ENCODE measurements at places on chromosomes 5 and 9.

GRCh38 chr5:126370796-126371718 is 52.2 kb upstream of the GRAMD2B start:
- peak; percentile 42 for DNase-seq

GRCh38 chr5:121164632-121165031 is 687.0 kb upstream of the FTMT start:
- DNase-seq, result no peak

DNA sequence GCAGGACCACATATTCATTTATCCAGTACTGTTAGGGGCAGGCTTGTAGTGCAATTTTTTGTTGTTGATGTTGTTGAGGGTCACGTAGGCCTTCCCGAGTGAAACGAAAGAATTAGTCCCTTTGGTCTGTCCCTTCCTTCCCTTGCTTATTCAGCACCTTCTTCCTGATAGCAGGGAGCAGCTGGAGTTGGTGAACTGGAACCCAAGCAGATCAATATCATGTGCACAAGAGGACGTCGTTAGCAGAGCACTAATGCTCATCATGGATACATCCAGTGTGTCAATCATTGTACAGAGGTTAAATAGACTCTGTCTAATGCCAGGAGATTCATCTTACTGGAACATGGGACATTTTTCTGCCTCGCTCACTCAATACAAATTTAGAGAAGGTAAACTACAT is 33.0 kb upstream of the MAP1B start:
- no peak for DNase-seq

GRCh38 chr5:21168557-21168956 is 1180.6 kb upstream of the CDH18 start:
- DNase-seq, result no peak

DNA sequence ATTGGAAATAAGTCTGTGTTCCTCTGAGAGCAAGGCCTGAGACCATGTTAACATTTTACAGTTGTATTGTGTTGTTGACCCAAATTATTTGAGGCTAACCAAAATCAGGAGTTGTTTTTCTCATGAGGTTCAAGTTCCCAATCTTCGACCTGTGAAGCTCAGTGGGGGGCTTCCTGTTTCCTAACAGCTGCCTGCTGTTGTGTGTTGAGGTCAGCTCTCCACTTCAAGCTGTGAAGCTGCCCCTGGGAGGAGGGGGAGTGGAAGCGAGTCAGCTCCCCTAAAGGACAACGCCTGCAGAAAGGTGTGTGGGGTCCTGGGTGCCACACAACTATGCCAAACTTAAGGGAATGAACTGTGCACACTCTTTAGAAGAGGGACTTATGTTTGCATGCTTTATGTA is 295.5 kb downstream of the IRX1 start:
- no peak for DNase-seq

GRCh38 chr9:125513303-125513667 is 193.7 kb downstream of the MAPKAP1 start:
- no peak for DNase-seq

DNA sequence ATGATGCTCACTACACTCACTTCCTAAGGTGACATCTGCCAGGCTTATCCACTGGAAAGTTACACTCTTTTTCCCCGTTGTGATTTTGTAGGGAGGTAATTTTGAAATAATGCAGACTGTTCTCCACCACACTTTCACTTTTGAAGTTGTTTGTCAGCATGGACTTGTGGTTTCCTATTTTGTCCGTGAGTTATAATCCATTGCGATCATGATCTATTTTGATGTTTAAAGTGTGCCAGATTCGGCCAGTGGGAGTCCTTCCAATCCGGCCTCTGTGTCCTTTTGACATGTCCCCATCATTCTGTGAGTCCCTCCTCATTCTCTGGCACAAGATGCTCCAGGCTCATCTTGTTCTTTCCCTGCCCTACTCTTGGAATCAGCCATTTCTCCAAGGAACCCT is 211.3 kb upstream of the KLF4 start:
- DNase-seq, result no peak

DNA sequence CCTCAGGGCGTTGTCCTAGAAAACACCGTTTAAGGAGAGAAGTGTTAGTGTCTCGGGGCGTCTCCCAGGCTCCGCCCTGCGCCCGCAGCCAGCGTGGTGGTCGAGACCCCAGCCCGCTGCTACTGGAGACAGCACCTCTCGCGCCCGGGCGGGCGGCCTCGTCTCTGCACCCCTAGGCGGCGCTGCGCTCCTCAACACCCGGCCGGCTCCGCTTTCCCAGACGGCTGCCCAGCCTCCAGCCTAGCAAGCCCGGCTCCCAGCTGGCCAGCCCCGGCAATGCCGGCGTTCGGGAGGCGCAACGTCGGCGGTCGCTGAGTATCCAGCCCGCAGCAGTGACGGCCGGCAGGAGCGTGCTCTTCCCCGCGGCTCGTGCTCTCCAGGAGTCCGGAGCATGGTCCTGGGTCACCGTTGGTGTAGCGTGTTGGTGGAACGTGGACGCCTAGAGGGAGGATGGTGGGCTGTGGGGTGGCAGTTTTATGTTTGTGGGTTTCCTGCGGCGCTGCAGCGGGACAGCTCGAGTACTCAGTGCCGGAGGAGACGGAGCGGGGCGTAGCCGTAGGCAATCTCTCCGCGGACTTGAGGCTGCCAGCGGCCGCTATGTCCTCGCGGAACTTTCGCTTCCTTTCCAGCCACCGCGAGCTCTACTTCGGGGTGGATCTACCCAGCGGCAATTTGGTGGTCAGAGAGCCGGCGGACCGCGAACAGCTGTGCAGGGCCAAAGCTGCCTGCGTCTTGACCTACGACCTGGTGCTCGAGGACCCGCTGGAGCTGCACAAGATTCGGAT is 536 bp downstream of the PCDHAC1 start:
- DNase-seq, result peak; percentile 75

DNA sequence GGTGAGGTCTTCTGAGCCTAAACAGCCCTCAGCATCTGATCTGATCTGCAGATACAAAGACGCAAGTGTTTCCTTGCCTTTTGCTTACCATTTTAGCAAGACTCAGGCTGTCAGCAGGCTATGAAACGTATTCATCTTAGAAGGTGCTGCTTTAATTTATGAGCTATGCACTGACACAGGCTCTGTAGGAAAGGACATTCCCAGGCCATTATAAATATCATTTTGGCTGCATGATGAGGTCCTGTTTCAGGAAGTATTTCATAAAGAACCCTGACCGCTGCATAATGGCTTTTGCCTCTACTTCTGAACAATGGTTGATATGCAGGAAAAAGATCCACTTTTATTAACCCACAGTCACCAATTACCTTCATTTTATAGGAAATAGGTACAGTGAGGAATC is 98.4 kb upstream of the CAST start:
- peak; percentile 27 for DNase-seq

- DNase-seq, result no peak
These were observed 4.6 kb downstream of the PTCH1 start for GRCh38 chr9:95511952-95512708.

GRCh38 chr5:1748845-1749244 is 50.8 kb downstream of the MRPL36 start:
- no peak for DNase-seq

DNA sequence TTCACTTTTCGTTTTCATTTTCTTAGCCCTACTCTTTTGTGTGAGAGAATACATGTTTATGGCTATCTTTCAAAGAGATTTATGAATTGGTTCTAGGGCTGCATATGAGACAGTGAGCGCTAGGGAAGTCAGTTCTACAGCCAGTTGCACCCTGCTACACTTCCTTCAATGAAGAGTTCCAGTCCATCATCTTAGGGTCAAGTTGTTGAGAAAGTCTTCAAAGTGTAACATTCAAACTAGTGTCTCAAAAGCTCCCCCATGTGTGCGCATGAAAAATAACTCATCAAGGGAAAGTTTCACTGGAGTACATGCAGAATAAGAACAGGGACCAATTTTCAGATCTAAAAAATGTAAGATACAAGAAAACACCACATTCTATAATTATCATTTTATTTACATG is 317.2 kb downstream of the DEPDC1B start:
- peak; percentile 41 for DNase-seq

DNA sequence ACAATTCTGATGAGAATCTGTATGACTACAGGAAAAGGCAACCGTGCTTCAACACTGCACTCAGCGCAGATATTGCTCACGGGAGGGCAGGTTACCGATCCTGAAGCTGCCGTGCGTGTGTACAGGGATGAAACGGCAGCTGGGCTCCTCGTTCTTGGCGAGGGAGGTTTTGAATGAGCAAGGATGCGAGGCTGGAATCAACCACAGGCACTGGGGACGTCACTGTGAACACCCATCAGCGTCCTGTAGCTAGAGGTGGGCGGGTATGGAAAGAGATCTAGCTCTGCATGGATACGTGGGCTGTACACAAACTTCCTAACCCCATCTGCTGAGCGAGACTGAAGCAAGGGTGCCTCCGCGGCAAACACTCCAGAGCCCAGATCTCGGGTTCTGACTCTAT is 84.3 kb upstream of the COL5A1 start:
- no peak for DNase-seq

DNA sequence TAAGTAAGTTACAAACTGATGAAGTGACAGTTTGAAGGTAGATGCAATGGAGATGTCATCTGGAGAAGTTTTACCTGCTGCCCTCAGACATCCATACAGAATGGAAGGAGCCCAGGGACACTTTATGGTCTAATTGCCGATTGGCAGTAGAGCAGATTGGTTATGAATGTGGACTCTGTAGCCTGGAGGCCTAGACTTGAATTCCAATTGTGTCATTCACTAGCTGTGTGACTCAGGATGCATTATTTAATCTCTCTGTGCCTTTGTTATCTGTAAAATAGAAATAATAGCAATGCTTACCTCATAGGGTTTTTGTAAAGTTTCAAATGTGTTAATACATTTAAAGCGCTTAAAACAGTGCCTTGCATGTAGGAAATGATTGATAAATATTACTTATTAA is 5.2 kb upstream of the TCERG1 start:
- DNase-seq, result no peak

DNA sequence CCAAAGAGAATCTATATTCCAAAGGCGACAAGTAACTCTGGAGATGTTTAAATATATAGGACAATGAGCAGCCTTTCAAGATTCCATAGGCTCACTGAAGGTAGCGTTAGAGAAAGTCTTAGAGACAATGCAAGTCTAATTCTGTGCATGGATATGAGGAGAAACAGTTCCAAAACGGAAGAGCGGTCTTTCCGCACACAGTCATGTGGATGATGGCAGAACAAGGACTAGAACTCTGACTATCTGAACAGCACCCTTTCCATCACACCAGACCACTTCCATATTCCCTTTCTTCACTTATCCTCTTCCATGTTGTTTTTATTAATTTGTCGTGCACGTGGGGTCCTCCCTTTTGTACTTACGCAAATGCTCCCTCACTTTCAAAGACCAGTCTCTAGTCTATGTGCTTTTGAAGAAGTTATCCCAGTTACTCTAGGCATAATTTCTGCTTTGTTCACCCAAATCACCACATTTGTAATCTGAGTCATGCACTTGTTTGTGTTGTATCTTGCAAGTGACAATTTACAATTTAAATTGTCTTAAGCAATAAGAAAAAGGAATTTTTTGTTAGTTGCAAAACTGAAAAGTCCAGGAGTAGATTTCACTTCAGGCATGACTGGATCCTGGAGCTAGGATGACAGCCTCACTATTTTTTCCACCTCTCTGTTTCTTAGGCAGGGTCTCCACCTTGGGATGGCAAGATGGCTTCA is 116.0 kb upstream of the ADRA1B start:
- no peak for DNase-seq

DNA sequence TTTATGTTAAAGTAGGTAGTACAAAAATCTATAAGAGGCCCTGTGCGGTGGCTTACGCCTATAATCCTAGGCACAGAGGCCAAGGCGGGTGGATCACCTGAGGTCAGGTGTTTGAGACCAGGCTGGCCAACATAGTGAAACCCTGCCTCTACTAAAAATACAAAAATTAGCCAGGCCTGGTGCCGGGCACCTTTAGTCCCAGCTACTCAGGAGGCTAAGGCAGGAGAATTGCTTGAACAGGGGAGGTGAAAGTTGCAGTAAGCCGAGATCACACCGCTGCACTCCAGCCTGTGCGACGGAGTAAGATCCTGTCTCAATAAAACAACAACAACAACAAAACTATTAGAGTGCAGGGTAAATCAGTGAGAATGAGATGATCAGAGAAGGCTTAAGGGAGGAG is 634.5 kb downstream of the NR2F1-AS1 start:
- no peak for DNase-seq

DNA sequence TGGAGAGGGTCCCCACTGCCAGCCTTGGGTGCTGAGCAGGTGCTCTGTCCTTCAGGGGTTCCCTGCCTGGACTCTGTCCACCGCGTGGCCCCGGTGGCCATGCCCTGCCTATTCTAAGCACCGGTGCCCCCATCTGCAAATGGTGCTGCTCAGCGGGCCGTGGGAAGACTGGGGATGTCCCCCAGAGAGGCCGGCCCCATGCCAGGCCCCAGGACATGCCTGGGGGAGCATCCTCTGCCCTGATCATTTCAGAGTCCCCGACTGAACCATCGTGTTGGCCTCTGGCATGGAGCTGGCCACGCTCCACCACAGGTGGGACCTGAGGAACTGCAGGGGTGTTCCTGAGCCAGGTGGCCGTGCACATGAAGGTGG is 64.7 kb downstream of the RXRA start:
- DNase-seq, result no peak

GRCh38 chr5:38794986-38795385 is 50.8 kb upstream of the OSMR start:
- no peak for DNase-seq

DNA sequence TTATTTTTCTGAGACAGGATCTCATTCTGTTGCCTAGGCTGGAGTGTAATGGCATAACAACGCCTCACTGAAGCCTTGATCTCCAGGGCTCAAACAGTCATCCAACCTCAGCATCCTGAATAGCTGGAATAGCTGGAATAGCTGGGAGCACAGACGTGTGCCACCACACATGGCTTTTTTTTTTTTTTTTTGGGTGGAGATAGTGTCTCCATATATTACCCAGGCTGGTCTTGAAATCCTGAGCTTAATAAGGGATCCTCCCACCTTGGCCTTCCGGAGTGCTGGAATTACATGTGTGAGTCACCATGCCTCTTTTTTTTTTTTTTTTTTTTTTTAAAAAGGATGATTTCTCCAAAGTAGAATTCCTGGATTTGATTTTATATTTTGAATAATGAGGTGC is 60.7 kb downstream of the NSD1 start:
- peak; percentile 98 for DNase-seq

DNA sequence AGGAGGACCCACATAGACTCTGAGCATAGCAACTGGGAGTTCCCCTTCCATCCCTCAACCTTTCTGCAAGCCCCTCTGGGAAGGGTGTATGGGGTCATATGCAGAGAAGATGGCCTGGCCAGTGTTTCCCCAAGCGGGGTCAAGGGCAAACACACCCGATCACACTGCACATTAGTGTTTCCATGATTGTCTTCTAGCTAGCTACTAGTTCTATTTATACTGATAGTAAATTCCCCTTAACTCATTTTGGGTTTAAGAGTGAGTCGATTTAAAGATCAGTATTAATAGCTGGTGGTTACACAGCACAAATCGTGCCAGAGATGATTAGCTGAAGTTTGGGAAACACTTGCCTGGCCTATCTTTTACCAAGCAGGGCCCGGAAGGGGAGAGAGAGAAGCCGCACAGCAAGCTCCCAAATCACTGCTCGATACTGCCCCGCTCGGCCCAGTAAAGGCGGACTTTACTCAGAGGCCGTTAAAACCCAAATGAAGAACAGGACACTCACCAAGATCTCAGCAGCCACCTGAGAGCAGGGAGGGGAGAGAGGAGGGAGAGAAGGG is 29.4 kb upstream of the TNIP1 start:
- no peak for DNase-seq
